ENCODE measurements at places on chromosomes 11 and 22. TPM values are rescaled to one million over a fixed set of nuclear protein-coding genes. Genes with fewer than 3 reads are reported as not detected.

- no peak for DNase-seq
Observed at GRCh38 chr11:30424844-30425243, 101.9 kb downstream of the ARL14EP start.

DNA sequence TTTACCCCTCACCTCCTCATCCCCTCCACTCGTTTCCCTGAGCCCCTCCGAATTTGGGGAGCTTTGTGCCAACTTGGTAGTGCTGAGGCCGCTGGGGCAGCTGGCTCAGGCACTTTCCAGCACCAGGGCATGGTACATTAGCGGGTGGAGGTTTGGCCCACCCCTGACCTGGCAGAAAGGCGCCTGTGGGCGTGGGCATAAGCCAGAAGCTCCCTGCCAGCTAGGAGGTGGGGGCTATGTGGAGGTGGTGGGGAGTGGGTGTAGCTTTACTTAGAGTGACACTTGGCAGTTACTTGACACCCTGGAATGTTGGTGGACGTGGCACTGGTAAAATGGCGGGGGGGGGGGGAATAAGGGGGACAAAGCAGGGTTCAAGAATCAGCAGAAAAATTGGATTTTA is 10.3 kb upstream of the IGF2 start:
- DNase-seq = no peak

NPAS4 gene
- not detected for total RNA-seq

NELL1 gene
- total RNA-seq = not detected

GRCh38 chr11:721247-721740 is 15.3 kb downstream of the EPS8L2 start:
- DNase-seq = no peak

DNA sequence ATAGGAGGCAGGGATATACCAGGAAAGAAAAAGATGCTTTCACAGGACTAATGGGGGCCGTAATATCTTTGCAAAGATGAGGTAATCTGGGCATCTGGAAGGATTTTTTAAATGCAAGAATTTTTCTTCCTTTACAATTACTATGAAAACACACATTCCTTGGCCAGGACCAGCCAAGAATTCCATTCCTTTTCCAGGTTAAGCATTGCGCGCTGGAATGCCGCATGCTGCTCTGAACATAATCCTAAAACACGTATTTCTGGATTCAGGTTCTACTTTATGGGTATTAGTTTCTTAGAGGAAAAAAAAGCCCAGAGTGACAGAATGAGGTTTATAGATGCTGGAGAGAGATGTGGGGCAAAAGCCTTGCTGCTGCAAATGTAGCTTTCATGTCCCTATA is 99.4 kb upstream of the SORL1-AS1 start:
- no peak for DNase-seq

DNA sequence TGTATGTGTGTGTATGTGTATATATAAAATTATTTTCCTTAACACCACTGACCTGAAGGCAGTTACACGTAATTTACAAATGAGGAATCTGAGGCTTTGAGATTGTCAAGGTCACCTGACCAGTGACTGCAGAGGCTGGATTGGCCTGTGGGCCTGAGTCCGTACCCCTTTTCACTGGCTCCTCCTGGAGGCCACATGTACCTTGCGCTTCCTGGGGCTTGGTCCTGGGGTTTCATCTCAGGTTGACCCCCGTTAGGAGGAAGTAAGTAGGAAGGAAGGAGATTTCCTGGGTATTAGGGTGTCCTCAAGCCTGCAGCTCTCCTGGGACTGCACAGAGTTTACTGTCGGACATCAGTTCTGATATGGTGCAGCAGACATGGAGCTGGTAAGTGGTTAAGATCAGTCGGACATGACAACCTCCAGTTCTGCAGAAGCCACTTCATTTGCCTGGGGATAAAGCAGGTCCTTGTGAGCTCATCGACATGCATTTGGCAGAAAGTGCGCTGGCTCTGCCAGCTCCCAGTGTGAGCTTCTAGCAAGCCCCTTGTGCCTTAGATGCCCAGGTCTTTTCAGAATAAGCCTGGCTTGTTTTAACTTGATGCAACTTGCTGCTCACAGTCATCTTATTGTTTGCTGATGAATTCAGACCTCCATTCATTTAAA is 36.6 kb downstream of the ST3GAL4 start:
- no peak for DNase-seq

DNA sequence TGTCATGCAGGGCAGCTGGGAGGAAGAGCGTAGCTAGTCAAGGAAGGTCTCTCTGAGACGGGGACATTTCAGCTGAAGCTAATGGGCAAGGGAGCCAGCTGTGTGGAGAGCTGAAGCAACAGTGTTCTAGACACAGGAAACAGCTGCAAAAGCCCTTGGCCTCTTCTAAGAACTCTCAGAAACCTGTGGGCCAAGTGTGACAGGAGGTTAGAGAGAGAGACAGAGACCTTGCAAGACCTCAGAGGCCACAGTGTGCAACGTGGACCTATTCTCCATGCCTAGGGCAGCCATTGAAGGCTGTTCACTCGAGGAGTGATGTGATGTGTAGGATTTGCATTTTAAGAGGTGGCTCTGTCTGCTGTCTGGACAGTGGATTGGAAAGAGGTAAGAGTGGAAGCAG is 48.7 kb upstream of the TNRC6B start:
- no peak for DNase-seq

DNA sequence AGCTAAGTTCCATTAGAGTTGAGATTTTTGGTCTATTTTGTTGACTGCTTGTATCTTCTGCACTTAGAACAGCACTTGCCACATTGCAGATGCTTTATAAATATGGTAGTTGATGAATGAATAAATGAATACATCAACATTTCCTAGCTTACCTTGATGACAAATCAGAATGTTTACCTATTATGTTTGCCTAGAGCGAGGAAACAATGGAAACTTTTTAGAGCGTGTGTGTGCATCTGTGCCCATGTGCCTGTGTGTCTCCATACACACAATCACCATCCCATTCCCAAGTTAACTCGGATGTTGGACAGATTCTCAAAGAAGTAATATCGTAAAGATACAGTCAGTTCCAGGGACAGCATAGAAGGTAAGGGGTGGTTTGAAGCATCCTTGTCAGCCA is 139.1 kb downstream of the DBX1 start:
- DNase-seq = no peak

KCNJ1 gene
- not detected for total RNA-seq

- DNase-seq = peak; percentile 61
Observed at GRCh38 chr22:30806391-30806861, 111.8 kb downstream of the OSBP2 start.

DNA sequence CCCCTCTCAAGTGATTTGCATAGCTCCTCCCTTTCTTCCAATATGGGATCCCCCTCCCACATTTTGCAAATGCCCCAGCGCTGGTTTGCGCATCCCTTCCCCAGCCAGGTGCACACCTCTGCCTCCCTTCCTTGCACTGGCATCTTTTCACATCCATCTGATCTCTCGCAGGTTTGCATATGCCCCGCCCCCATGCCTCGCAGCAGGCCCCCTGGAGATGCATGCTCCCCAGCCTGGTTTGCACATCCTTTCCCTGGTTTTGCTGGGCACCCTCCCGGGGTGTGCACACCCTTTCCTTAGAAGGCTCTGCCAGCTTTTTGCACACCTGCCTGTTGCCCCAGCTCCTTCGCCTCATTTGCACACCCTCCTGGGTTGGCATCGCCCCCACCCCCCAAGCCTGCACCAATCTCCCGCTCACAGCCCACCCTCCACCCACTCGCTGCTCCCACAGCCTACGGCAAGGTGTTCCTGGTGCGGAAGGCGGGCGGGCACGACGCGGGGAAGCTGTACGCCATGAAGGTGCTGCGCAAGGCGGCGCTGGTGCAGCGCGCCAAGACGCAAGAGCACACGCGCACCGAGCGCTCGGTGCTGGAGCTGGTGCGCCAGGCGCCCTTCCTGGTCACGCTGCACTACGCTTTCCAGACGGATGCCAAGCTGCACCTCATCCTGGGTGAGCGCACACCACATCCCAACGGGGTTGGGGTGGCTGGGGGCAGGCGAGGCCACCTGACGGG is 917 bp downstream of the RPS6KA4 start:
- DNase-seq = no peak

GRCh38 chr11:214083-214482 is 6.6 kb downstream of the RIC8A start:
- no peak for DNase-seq

GRCh38 chr22:19039448-19039780 is 82.8 kb downstream of the DGCR2 start:
- DNase-seq = no peak

C11orf86 gene
- not detected for total RNA-seq

GRCh38 chr11:106581399-106581798 is 436.9 kb downstream of the GUCY1A2 start:
- DNase-seq = no peak

GRCh38 chr11:117978991-117979390 is 7.2 kb upstream of the IL10RA start:
- no peak for DNase-seq

- DNase-seq = no peak
Observed at GRCh38 chr11:613369-613968, 2.3 kb downstream of the IRF7 start.
